ENCODE measurements at places on chromosomes 6 and 20.

- no peak for DNase-seq
Measured at GRCh38 chr6:47043286-47043685, 1.2 kb upstream of the ADGRF1 start.

GRCh38 chr6:53796791-53797190 lies 2.0 kb downstream of the LRRC1 start:
- no peak for DNase-seq

DNA sequence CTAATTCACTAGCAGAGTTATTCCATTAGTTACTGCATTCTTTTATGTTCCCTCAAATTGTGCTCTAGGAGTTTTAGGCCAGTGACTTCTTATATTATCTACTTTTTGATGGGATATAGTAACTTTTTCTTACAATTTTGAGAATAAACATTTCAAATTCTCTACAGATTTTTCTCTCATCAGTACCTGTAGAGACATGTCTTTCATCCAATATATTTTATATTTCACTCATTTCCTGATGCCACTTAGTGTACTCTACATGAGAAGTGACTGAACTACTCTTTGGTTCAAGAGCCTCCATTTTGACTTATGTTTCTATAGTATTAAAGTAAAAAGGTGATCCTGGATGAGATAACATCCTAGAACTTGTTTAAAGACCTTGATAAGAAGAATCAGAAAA lies 108.5 kb downstream of the ELOVL4 start:
- no peak for DNase-seq

DNA sequence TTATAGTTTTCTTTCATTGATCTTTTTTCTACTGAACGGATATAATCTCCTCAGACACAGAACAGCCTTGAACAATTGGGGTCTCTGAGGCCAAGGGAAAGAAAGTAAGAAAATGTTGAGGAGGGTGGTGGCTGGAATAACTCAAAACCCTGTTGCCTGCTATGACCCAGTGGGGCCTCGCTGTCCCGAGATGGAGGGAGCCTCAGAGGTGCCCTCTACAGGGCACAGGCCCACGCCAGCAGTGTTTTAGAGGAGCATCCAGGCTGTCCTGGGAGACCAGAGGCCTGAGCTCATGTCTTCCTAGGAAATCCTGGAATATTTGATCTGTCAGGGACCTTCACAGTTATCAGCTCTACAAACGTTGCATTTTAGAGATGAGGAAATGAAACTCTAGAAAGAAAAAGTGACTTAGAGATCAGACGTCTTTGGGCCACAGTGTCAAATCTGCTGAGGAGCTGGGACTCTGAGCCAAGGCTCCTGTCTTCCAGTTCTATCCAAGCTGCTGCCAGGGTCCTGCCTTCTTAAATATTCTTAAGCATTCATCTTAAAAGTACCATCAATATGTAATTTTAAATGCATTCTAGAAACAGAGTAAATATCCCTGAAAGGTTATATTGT lies 26.3 kb downstream of the ALDH5A1 start:
- no peak for DNase-seq

DNA sequence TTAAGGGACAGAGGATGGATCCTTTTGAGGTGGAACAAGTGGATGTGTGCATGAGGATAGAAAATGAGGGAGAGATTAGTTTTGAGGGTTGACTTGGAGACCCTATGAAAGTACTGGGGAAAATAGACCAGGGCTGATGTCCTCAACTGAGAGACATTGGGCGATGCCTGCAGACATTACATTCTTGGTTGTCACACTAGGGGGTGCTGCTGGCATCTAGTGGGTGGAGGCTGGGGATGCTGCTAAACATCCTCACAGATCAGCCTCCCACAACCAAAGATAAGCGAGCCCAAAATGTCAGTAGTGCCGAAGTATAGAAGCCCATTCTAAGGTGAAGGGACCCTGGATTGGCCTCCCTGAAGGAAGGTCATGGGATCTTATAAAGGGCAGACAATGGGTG lies 63.3 kb downstream of the MOCS1 start:
- no peak for DNase-seq

DNA sequence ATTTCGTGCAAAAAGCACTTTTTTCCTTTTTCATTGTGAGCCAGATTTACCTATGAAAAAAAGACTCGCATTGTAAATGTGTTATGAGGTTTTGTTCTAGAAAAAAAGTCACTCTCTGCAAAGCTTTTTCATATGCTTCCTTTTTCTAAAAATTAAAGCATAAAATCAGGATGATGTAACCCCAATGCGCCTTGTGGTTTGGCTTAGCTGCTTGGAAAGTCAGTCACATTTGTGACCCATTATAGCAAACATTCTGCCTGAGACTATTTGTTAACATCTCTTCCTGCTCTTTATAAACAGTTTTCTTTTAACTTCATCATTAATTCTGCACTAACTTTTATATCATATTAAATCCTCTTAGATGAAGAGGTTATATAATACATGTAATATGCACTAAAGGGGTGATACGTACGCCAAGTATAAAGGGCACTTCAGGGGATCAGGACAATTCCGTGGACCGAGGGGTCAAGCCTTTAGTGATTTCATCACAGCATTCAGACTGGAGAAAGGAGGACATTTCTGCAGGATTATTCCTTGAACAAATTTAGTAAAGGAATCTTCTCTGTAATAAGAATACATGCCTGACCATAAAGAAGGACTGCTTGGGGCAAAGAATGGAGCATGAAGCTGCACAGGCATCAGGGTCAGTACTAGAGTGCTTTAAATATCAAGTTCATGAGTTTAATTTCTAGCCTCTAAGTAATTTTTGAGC lies 48.1 kb upstream of the SMLR1 start:
- no peak for DNase-seq

DNA sequence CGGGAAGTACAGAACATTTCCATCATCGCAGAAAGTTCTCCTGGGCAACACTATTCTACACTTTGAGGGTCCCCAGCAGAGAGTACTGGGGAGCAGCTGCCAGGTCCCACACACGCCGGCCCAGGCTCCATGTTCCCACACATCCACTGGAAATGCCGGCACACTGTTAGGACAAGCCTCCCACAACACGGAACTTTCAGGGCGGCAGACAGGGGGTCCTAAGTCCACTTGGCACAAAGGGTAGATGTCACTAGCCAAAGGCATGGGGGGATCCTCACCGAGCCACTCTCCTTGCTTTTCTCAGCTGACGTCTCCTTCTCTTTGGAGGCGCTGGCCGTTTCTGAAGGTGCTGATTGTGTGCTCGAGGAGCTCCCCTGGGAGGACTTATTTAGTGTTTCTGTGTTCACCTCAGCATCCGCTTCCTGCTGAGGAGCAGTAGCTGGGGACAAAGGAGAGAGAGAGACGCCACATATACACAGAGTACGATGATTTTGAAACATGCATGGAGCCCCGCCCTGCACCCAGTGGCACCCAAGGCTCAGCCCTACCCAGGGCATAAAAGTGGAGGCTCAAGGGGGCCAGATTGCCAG lies 135.4 kb downstream of the ZMYND8 start:
- no peak for DNase-seq

- no peak for DNase-seq
Measured at GRCh38 chr6:145809211-145809610, 5.4 kb downstream of the FBXO30 start.

DNA sequence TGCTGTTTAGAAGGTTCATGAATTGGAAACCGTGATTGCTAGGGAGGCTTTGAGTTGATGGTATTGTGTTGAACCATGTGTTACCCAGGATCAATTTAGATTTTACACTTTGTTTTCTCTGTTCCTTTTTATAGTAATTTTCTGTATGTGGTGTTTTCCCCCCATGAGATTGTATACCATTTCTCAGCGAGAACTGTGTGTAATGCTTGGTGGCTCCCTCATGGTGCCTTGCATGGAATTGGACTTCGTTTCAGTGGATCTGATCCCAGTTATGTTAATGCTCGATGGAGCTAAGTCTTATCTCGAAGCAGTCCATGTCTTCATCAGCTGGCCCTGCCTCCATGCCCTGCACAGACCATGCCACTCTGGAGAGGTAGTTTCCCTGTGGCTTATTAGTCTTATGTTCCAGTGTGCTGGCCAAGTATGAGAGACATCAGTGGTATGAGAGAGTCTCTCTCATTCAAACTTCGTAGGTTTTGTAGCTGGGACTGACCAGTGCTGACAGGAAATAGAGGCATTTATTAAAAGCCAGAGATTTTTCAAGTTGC lies 18.7 kb downstream of the PTPN1 start:
- DNase-seq: no peak

- DNase-seq: no peak
Measured at GRCh38 chr6:156827382-156827781, 50.2 kb downstream of the ARID1B start.

GRCh38 chr6:110527516-110527915 lies 51.1 kb upstream of the SLC22A16 start:
- DNase-seq: no peak

- no peak for DNase-seq
Measured at GRCh38 chr20:46553926-46554325, 3.5 kb upstream of the OCSTAMP start.

DNA sequence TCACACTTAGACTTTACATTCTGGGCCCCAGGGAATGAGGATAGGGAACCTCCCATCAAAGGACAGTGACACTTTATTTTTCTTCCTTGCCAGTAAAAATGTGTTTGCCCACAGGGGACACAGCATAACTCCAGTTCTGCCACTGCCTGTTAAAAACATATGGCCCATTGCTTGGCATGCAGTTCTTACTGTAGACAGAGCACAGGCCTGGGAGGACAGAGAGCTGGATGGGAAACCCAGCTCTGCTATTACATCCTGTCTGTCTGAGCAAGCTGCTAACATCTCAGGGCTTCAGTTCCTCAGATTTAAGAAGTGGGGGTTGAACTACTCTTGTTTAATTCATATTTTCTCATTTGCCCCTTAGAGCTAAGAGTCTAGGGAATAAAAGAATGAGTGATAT lies 120.2 kb downstream of the AKAP7 start:
- no peak for DNase-seq

- no peak for DNase-seq
Measured at GRCh38 chr20:51340451-51340840, 202.1 kb downstream of the NFATC2 start.

GRCh38 chr20:11296951-11297350 lies 620.7 kb upstream of the BTBD3 start:
- no peak for DNase-seq

- DNase-seq: no peak
Measured at GRCh38 chr6:129679275-129679674, 30.7 kb downstream of the ARHGAP18 start.

DNA sequence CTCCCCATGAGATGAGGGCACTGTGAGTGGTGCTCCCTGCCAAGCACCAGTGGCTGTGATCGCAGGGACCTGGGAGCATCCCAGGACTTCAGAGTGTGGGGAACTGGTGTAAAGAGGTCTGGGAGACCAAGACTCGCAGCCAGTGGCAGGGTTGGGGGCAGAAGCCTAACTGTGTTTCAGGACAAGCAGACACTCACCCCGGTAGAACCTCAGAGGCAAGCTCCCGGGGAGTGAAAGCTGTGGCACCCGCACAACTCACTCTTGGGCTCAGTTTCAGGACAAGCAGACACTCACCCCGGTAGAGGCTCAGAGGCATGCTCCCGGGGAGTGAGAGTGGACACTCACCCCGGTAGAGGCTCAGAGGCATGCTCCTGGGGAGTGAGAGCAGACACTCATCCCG lies 112.8 kb downstream of the ASXL1 start:
- no peak for DNase-seq

GRCh38 chr20:1901704-1902103 lies 6.5 kb downstream of the SIRPA start:
- no peak for DNase-seq

GRCh38 chr6:169008641-169009257 lies 244.9 kb downstream of the THBS2 start:
- DNase-seq: peak; percentile 80

GRCh38 chr20:1533059-1533458 lies 24.4 kb downstream of the SIRPD start:
- DNase-seq: no peak

DNA sequence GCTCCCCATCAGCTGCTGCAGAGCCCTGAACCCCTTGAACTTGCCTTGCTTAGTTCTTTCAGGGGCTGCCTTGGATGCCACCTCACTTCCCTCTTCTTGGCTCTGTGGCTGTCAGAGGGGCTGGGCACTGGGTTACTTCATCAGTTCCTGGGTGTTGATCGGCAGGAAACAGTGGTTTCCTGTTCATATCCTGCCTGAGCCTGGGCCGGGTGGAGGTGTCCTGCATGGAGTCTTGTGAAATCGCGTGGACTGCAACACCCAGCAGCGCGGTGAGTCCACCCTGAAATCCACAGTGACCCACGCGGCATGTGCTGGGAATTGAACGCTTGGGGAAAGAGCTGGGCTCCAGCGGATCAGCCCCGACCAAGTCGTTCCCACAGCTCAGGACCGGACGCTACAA lies 97.5 kb downstream of the CDH26 start:
- DNase-seq: no peak

DNA sequence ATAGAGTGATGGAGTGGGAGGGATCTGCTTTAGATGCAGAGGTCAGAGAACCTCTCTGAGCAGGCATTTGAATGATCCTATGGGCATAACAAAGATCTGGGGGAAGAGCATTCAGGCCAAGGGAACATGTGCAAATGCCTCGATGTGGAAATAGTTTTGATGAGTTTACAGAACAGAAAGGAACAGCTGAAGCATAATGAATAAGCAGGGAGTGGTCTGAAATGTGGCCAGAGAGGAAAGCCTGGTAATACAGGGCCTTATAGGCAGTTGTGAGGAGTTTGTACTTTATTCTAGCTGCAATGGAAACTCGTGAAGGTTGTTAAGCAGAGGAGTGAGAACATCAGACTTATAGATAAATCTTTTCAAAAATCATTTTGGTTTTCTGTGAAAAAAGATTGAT lies 33.0 kb upstream of the ME1 start:
- no peak for DNase-seq

DNA sequence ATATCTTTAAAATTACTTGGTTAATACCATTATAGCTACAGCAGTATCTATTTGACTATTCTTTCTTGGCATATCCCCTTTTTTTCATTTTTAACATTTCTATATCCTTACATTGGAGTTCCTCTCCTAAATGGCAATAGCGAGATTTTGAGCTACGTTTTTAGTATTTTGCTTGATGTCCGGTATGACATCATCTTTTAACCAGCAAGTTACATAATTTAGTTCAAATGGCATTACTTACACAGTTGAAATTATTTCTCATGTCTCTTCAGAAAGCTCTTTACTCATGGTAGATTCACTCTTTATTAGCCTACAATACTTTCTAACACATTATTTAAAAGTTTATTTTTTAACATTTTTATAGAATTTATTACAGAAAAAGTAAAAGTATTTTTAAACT lies 701.7 kb upstream of the EPHA7 start:
- no peak for DNase-seq

DNA sequence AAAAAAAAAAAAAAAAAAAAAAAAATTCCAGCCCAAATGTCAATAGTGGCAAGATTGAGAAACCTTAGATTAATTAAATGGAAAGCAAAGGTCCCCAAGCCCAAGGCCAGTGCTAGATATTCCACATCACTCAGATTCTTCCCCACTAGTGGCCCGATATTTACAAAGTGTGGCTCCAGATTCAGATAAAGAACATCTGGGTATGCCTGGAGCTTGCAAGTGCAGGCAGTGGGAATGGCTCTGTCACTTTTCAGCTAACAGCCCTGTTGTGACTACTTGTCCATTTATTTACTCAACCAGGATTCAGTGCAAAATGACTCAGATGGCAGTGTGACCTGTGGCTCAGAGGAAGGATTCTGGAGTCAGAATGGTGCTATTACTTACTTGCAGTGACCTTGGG lies 8.2 kb upstream of the KCNB1 start:
- no peak for DNase-seq
